ENCODE measurements at places on chromosomes 4 and X. TPM values are rescaled to one million over a fixed set of nuclear protein-coding genes. Genes with fewer than 3 reads are reported as not detected.

BGN gene
- total RNA-seq: 66.1 TPM

RBMXL3 gene
- total RNA-seq: not detected

POLN gene
- 1.9 TPM for total RNA-seq

CYBB gene
- 8.3 TPM for total RNA-seq

SYNPO2 gene
- 151 TPM for total RNA-seq

AIFM1 gene
- 76.5 TPM for total RNA-seq

GABRE gene
- total RNA-seq: 52.9 TPM

CLIC2 gene
- 28.8 TPM for total RNA-seq

RNF150 gene
- 107 TPM for total RNA-seq

PDE6B gene
- 6.6 TPM for total RNA-seq

RAI2 gene
- total RNA-seq: 19.0 TPM

STATH gene
- not detected for total RNA-seq

TCEAL7 gene
- total RNA-seq: 5.8 TPM

PHKA1 gene
- 11.0 TPM for total RNA-seq

PYURF gene
- 56.4 TPM for total RNA-seq

DUSP9 gene
- total RNA-seq: not detected
